ENCODE measurements at places on chromosomes 4 and X.

- DNase-seq = peak; percentile 76
Measured at GRCh38 chrX:155767051-155767875, 113.9 kb upstream of the VAMP7 start.

DNA sequence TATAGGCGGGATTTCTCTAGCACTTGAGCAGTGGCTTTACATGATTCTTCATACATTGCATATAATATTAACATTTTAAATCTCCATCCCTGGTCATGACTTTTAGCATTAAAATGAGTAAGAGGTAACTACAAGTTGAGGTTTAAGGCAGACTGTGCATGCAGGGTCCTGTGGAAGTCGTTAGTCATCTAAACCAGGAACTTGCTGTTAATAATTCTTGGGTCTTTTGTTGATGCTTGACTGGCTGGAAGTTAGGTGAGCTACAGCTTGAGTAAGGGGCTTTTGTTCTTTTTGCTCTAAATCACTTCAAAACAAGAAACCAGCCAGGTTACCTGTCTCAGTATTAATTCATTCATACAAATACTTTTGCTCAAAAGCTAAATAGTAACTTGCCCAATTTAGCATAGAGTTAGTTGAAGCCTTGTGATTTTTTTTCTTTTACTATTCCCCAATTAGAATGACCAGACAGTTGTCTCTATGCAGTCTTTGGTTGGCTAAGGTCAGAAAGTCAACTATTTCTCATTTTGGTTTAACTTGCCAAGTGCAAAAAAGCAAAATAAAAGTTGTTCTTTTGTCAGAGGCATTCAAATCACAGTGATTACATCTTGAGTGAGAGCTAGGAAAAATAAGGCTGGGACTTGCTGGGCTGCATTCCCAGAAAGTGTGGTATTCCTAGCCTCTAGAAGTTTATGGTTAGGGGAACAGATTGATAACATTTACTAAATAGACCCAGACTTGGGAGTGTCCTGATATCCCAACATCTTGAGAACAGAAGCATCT lies 516.9 kb downstream of the PDHA2 start:
- no peak for DNase-seq

DNA sequence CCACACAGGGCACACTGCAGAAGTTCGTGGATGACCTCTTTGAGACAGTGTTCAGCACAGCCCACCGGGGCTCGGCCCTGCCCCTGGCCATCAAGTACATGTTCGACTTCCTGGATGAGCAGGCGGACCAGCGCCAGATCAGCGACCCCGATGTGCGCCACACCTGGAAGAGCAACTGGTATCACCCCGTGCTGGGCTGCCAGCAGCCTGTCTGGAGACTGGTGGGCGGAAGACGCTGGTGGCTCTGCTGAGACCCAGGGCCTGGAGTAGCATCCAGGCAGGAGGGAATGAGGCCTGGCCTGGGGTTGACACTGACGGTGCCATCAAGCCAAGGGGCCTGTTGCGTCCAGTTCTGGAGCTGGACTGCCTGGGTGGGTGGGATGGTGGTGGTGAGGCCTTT lies 8.6 kb downstream of the LAGE3 start:
- no peak for DNase-seq

DNA sequence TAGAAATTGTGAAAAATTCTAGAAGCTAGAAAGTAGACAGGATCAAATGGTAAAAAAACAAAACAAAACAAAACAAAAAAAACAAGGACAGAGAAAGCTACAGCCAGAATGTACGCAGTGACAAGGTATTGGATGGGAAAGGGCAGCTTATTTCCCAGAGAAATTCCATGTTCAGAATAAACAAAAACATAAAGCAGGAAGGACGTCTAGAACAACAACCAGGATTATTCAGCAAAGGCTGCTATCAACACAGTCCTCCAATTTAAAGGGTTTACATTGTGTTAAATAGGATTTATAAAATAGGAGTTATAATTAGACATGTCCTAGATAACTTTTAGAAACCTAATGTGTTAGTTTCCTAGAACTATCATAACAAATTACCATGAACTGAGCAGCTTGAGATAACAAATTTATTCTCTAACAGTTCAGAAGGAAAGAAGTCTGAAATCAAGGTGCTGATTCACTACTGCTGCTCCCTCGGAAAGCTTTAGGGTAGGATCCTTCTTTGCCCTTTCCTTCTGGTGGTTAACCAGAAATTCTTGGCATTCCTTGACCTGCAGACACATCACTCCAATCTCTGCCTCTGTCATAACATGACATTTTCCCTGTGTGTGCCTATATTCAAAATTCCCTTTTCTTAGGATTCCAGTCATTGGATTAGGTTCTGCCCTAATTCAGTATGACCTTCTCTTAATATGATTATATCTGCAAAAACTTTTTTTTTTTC lies 175.6 kb downstream of the SNCA start:
- no peak for DNase-seq

All from right lung (tissue), 10 donors.